ENCODE measurements at places on chromosomes 16 and 17.
A peak's percentile ranks its signal among the peaks of the same experiment; 100 is the strongest.

GRCh38 chr16:46844771-46845170 is 13.8 kb upstream of the C16orf87 start:
- no peak for DNase-seq

DNA sequence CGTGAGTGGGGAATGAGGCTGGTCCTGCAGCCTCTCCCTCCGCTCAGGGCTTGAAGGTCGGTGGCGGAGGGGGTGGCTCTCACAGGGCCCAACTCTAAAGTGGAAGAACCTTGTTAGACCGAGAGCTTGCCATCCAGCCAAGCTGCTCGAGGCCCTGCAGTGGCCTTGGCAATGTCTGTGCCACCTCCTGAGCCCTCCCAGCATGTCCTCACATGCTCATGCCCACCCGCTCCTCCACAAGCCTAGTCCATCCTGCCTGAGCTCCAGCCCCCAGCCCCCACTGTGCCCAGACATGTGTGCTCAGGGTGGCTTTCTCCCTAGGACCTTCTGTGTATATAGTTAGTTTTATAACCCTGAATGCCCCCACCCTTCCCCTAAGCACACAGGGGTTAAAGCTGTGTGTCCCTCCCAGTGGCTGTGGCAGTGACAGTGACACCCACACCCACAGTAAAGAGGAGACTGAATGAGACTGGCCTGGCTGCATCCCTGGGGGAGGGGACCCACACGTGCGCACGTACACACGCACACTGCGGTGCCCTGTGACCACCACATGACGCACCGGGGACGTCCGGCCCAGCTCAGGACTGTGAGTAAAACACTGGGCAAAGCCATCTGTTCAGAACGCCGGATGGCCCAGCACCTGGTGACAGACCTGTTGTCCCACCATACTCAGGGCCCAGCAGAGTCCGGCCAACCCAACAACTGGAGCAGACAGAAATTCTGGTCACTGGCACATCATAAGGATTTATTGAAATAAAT is 15.6 kb downstream of the PDK2 start:
- DNase-seq, result no peak

- peak; percentile 65 for DNase-seq
Measured at GRCh38 chr17:77200711-77201110, 59.9 kb downstream of the SEC14L1 start.

DNA sequence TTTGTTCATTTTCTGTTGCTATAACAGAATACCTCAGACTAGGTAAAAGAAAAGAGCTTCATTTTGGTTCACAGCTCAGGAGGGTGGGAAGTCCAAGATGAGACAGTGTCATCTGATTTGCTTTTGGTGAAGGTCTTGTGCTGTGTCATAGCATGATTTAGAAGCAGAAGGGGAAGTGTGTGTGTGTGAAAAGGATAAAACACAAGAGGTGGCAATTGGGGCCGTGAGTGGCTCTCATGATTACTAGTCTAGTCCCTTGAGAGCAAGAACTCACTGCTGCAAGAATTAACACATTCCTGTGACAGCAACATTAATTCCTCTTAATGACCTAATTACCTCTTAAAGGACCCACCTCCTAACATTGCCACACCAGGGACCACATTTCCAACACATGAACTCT is 8.3 kb downstream of the SLC35G3 start:
- no peak for DNase-seq

- DNase-seq, result no peak
Measured at GRCh38 chr17:2191785-2192184, 111.8 kb downstream of the SMG6 start.

- DNase-seq, result no peak
Measured at GRCh38 chr16:8299635-8300034, 290.7 kb downstream of the TMEM114 start.

DNA sequence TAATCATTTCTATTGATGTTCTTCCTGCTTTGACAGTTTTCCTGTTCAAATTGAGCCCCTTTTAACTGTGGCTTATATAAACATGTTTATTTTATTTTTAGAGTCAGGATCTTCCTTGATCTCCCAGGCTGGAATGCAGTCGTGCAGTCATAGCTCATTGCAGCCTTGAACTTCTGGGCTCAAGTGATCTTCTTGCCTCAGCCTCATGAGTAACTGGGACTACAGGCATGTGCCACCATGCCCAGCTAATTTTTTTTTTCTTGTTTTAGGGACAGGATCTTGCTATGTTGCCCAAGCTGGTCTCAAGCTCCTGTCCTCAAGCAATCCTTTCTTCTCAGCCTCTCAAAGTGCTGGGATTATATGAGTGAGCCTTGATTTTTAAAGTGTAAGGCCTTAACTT is 14.7 kb downstream of the PHKB start:
- DNase-seq, result no peak

- peak; percentile 17 for DNase-seq
Measured at GRCh38 chr17:2967515-2967914, 95.9 kb downstream of the OR1D5 start.

DNA sequence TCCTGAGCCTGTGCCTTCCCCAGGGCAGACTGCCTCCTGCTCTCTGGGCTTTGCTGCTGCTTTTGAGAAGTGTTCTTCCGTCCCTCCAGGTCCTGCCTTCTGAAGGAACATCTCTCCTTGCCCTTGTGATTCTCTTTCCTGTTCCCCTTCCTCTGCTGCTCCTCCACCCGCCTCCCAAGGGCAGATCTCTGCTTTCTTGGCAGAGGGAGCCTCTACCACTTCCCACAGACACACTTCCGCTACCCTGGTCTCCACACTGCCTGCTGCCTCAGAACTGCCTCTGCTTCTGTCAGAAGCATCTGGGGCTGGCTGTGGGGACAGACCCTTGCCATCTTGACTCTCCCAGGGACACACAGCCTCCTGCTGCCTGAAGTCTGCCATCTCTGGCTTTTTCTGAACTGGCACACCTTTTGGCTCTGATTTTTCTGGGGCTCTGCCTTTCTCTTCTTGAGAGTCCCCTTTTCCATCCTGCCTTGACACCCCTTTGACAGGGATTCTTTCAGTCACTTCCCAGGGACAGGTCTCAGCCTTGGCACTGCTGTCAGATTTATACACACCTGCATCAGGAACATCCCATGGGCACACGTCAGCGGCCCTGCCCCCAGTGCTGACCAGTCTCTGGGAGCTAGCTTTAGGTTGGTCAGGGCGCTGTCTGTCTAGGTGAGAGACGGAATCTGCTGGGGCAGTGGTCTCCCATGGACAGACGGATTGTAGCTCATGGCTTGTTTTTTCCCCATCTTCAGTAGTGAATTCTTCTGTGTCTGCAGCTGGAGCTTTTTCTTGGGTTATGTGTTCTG is 16.6 kb downstream of the GPR179 start:
- no peak for DNase-seq

- DNase-seq, result no peak
Measured at GRCh38 chr16:50539822-50540710, 8.1 kb upstream of the NKD1 start.

GRCh38 chr17:61647047-61647446 is 56.0 kb upstream of the NACA2 start:
- no peak for DNase-seq

- DNase-seq, result no peak
Measured at GRCh38 chr17:36829676-36830075, 107.6 kb upstream of the LHX1 start.

DNA sequence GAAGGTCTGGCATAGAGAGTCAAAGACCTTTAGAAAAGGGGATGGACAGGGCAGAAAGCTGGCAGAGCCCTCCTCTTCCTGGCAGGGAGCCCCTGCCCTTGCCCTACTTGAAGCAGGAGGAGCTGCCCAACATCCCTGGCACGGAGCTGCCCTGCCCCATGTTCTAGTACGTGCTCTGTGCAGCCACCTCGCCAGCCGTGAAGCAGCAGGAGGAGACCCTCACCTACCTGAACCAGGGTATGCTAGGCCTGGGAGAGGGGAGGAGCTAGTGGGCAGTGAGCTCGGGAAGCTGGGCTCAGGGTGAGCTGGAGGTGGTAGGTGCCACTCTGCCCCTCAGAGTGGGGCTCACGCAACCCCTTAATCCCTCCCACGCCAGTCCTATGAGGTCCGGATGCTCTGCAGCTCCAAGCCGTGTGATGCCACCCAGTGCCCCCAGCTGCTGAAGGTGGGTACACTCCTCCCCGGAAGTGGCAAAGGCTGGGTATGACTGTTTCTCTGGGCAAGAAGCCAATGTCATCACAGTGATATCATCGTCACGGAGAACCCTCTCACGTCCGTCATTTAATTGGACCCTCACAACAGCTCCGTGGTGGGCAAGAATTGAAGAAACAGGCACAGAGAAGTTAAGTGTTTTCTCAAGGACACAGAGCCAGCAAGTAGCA is 12.7 kb upstream of the STAC2 start:
- DNase-seq, result no peak

DNA sequence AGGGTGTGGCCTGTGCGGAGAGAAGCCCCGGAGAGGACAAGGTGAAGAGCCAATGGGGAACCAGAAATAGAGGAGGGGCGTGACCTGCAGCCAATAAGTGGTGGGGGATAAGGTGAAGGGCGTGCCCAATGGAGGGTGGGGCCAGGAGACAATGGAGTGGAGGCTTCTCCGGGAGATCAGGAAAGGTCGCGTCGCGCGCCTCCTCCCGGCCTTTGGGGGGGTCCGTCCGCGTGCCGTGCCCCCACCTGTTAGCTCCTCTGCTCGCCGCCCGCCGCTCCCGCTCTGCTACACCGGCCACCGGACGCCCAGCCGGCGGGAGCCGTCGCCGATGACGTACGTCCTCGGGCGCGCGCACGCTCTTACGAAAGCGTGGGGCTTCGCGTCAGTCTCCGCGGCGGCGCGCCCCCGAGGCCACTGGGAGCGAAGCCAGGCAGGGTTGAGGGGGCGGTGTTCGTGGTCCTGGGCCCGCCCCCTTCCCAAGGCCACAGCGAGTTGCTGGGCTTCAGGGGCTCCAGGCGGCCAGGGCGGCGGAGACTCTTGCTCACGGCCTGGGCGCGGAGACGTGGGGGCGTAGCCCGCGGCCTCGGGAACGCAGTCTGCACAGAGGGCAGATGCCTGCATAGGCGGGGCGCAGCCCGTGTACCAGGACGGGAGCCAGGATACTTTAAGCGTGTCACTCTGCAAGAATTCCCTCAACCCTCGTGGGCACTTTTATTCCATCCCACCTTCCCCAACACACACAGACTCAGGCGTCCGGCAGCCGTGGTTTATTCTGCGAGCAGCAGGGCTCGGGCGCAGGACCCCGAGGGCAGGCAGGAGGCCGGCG is at the start of gene MATCAP1:
MATCAP1 (minus strand) TSS at position 337 of the 826 bp plus-strand sequence. CDS start 3,353 bp downstream, outside the sequence.
- peak; percentile 99 for DNase-seq

DNA sequence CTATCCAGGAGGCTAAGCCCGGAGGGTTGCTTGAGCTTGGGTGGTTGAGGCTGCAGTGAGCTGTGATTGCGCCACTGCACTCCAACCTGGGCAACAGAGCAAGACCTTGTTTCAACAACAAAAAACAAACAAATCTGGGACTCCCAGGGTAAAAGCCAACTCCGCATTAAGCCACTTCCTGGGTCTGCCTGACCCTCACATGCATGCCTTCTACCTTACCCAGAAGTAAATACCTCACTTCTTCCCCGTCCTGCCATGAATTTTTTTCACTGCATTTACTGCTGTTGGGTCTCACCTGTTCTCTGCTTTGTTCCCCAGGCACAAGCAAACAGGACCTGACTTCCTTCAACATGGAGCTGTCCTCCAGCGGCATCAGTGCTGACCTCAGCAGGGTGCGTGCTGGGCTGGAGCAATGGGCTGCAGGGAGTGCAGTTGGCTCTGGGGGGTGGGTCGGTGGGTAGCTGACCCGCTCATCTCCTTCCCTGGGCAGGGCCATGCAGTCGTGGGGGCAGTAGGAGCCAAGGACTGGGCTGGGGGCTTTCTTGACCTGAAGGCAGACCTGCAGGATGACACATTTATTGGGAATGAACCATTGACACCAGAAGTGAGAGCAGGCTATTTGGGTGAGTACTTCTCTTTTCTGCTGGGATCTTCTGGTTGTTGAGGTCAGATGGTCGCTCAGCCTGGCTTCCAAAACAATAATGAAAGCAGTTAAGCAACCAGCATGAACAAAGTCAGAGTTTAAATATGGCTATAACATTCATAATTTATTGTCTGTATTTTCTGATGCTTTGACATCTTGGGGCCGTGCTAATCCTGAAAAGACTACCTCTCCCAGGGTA is 16.4 kb downstream of the ITGAL start:
- DNase-seq, result no peak

GRCh38 chr17:13387236-13387635 is 214.5 kb downstream of the HS3ST3A1 start:
- DNase-seq, result no peak

All from tongue (tissue), 3 donors.